ENCODE measurements at places on chromosomes 13 and 19. TPM values are rescaled to one million over a fixed set of nuclear protein-coding genes. Genes with fewer than 3 reads are reported as not detected.

RAB3A gene
- 5.1 TPM for polyA plus RNA-seq

KCNC3 gene
- 23.8 TPM for polyA plus RNA-seq

CD33 gene
- 1.5 TPM for polyA plus RNA-seq

CHST8 gene
- 0.27 TPM for polyA plus RNA-seq

PPM1N gene
- polyA plus RNA-seq = 0.17 TPM

NTF4 gene
- 2.4 TPM for polyA plus RNA-seq

- DNase-seq = no peak
Measured at GRCh38 chr13:59477011-59477410, 686.7 kb downstream of the DIAPH3 start.

- DNase-seq = no peak
Measured at GRCh38 chr13:97342136-97342535, 91.8 kb upstream of the RAP2A start.

DNA sequence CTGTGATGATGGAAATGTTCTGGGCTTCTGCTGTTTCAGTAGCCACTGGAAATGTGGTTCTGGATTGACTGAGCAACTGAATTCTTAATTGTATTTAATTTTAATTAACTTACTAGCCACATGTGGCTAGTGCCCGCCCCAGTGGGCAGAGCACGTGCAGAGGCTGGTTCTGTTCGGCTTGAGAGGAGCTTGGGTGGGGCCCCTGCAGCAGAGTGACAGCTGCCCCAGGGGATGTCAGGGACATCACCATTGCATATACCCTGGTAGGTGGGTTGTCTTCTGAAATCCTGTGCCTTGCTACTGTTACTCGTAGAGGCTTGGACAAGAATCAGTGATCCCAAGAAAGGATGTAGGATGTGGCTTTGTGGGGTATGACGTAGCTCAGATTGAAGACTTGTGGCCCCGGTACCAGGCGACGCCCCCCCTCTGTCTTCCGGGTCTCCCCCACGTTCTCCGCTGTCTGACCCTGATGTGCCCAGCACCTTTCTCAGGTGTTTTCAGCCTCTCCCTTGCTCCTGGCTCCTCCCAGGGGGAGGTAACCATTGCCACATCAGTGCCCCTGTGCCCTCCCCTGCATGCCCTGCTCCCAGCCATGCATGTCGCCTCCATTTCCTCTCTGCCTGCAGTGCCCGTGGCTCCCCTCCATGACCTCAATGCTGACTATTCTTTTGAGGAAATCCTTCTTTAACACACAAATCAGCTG lies 102.6 kb upstream of the RNF113B start:
- DNase-seq = peak; percentile 78

- no peak for DNase-seq
Measured at GRCh38 chr19:32869966-32870573, 503 bp upstream of the SLC7A9 start.

All from right renal cortex interstitium (tissue), 3 donors.